Kidney (tissue), 22 donors: ENCODE measurements at places on chromosomes 13 and 19.

DNA sequence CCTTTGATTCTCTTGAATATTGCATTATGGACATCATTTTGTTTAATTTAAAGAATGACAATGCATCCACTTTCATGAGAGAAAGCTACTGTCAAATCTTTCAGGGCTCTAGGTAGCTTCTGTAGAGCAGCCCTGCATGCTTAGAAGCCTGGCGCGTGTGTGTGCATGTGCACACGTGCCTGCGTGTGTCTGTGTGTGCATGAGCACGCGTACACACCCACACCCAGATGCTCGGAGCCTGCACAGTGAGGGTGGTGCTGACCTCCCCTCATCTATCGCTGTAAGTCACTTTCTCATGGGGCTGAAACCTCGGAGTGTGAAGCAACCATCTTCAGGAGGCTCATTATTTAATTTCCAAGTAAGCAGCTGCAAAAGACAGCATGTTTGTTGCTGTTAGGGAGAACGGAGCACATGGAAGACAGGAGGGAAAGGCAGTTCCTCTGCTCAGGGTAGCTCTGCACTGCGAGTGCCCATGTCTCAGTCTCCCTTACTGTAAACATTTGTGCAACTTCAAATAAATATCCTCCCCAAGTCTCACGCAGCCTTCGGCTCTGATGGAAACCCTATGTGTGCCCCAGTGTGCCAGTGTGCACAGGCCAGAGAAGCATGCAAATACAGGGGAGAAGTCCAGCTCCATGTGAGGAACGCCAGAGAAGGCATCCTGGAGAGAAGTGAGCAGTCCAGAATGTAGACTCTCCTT, 22.8 kb downstream of the TSHZ3 start:
- no peak overlapping the region for H3K4me3 ChIP-seq
- H3K27ac ChIP-seq, result no peak overlapping the region
- no peaks in the 10 kb centered on the region for H3K27me3 ChIP-seq
- no peaks in the 10 kb centered on the region for H3K36me3 ChIP-seq

DNA sequence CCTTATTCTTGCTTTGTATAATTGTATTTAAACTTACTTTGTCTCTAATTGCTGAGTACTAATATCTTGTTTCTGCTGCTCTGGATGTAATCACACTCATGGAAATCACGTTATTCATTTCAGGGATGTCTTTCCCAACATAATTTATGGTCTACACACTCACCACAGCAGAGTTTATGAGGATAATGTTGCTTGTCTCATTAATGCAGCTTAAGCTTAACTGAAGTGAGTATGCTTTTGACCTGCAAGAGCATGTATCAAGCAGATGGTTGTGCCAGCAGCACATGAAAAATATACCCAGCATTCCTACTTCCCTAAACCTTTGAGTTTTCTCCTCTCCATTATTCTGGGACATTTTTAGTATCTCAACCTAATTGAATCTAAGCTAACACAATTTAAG, 1080.9 kb downstream of the SLITRK5 start:
- no peaks in the 10 kb centered on the region for H3K36me3 ChIP-seq
- no peak overlapping the region for H3K4me3 ChIP-seq
- no peaks in the 10 kb centered on the region for H3K4me1 ChIP-seq

GRCh38 chr19:49438261-49438660, 3.1 kb downstream of the SLC17A7 start:
- DNase-seq, result no peak
- no peaks in the 10 kb centered on the region for H3K4me1 ChIP-seq
- H3K27me3 ChIP-seq, result peaks cover 62% of the 10 kb centered on the region
- no peaks in the 10 kb centered on the region for H3K36me3 ChIP-seq
- no peak overlapping the region for H3K4me3 ChIP-seq

GRCh38 chr13:113354831-113355610, 8.9 kb downstream of the GRTP1 start:
- no peaks in the 10 kb centered on the region for H3K27me3 ChIP-seq
- H3K4me3 ChIP-seq, result no peak overlapping the region
- peak; percentile 51 for DNase-seq
- no peaks in the 10 kb centered on the region for H3K4me1 ChIP-seq
- no peak overlapping the region for H3K27ac ChIP-seq

DNA sequence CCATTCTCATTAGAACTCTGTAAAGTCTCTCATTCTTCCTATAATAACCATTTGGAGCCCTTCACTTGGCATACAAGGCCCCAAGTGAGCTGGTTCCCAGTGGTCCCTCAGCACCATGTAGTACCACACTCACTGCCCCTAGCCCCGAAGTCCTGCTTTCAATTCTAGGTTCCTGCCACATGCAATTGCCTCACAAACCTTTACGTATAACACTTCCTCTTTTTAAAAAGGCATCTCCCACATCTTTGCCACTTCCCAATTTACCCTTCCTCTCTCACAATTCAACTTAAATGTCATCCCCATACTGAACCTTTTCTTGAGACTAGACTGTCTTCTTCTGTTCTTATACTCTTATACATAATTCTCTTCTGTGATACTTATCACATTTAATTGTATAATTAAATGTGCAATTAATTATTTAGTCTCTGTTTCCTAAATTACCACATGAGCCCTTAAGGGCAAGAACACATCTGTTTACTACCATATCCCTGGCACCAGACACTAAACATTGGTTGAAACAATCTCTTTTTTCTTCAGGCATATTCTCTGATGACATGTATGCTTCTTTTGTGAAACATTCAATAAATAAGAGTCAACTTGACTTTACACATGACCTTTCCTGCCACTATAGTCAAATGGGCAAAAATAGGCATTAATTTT, 304.0 kb downstream of the SPRY2 start:
- no peak for DNase-seq
- H3K27ac ChIP-seq, result no peak overlapping the region
- no peaks in the 10 kb centered on the region for H3K27me3 ChIP-seq
- H3K36me3 ChIP-seq, result no peaks in the 10 kb centered on the region

DNA sequence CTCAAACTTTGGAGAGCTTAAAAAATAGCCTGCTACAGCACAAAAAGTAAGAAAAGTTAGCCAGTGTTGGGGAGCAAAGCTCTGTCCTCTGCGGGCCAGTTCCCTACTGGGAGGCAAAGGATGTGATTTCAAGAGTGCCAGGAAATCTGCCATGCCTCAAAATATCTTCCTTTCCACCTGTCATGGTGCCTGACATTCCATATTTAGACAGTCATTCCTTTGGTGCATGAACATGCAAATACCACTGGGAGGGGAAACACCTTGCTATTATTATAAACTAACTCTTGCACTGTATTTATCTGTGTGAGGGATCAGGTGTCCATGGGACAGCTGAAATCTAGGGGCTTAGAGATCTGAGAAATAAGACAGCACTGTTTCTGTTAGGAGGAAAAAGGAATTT, 10.3 kb downstream of the FREM2 start:
- H3K27ac ChIP-seq, result no peak overlapping the region
- no peaks in the 10 kb centered on the region for H3K4me1 ChIP-seq
- no peaks in the 10 kb centered on the region for H3K36me3 ChIP-seq
- DNase-seq, result no peak
